GM23338 (cell line): ENCODE measurements at places on chromosomes 5 and 9. TPM values are rescaled to one million over a fixed set of nuclear protein-coding genes. Genes with fewer than 3 reads are reported as not detected.

Gene CHSY3
- total RNA-seq: 2.3 and 3.0 TPM in 2 replicates

Gene MEIKIN
- not detected in 2 replicates for total RNA-seq

DNA sequence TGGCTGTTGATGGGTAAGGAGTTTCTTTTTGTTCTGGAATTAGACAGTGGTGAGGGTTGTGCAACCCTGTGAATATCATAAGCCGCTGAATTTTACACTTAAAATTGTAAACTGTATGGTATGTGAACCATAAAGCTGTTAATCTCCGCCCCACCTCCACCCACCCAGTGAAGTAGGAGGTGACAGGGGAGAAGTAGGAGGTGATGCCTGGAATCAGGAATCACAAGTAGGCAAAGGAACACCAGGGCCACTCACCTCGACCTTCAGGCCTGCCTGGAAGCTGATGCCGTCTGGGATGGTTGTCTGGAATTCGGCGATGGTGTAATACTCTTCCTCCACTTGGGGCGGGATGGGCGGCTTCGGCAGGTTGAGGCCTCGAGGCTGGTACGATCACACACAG, 62.3 kb upstream of the UBTD2 start:
- DNase-seq: no peak

DNA sequence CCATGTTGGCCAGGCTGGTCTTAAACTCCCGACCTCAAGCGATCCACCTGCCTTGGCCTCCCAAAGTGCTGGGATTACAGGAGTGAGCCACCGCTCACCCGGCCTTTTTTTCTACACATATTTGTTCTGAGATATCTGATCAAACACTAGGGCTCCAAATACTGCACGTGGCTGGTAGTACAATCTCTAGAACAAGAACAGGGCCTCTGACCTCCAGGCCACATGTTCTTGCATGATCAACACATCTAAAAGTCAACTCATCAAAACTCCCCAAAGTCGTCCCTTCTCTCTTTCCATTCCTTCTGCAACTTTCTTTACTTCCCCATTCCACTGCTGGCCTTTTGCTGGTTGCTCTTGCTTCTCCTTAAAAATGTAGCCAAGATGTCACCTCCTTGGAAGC, 113.3 kb upstream of the LHFPL2 start:
- no peak for DNase-seq

- no peak for DNase-seq
Observed at GRCh38 chr5:143080982-143081381, 310.8 kb downstream of the ARHGAP26 start.

GRCh38 chr9:34522091-34522887, 501 bp downstream of the ENHO start:
- DNase-seq: no peak

DNA sequence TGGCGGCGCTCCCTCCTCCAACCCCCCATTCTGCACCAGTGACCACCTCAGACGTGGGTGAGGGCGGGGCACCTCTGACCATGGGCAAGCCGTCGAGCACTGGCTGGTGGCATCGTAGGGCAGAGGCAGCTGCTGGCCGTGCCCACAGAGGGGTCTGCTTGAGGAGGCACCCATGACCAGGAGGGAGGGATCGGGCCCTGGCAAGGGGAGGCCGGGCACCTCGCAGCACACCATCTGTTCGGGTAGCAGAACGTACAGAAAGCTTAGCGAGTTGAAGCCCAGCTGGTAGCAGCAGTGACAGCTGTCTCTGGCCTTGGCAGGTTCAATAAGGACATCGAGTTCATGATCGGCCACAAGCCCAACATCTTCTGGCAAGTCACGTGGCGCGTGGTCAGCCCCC, 4.3 kb upstream of the SLC6A18 start:
- no peak for DNase-seq
